ENCODE measurements at places on chromosomes 6 and 20.

DNA sequence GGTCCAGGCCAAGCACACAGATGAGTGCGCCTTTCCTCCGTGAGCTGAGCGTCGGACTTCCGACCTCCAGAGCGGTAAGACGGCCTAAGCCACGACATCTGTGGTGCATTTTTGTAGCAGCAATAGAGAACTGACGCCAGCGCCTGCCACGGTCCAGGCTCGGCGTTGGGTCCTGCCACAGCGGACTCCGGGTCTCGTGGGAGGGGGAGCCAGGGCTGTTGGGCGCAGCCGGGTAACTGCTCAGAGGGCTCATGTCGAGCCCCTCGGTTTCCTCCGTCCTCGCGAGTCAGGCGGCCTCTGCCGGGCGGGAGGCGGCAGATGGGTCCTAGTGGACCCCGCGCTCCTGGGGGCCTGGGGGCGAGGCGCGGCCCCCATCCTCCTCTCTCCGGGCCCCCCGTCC is 216.1 kb downstream of the QKI start:
- DNase-seq: no peak

DNA sequence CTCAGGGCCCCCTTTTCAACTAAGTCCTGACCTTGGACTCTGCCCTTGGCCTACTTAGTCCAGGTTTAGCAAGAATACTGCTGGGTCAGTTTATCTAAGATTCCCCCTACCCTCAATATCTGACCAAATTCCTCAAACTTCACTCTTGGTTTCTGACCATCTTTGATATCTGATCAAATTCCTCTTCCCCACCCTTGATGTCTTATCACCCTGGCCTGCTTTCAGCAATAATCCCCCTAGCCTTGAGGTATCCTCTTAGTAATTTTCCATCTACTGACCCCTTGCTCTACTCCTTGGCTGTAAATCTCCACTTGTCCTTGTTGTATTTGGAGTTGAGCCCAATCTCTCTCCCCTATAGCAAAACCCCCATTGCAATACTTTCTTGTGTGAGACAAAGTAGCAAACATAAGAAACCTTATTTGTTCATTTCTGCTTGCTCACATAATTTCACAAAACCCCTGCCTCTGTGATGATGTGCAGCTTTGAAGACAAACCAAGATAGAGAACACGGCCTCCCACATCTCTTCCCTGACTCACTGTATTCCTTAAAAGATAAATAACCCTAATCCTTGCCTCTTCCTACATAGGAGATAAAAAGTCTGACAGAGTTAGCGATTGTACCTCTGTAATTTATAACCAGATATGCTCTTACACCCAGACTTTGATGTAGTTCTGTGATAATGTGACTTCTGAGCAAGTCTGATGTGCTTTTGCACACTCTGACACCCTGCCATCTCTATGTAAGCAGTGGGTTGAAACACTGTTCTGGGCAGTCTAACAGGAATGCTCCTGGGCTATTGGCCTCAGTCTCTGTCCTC is 13.8 kb upstream of the IYD start:
- no peak for DNase-seq

DNA sequence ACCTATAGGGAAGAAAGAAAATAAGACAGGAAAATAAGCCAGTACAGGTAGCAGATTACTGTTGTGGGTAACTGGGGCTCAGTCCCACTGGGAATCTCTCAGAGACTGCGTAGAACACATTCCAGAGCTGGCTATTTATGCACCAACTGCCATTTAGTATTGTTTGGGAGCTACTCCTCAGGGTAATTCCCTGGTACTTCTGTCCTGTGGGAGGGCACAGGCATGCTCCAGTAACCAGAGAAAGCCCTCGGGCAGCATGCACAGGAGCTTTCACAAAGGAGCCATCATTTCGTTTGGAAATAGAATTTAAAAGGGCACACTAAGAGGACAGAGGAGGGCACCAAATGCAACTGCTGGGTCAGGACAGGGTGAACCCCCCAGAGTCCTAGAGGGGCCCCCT is 148.0 kb upstream of the LRFN2 start:
- peak; percentile 10 for DNase-seq

- no peak for DNase-seq
Observed at GRCh38 chr6:84553527-84553926, 210.9 kb downstream of the TBX18 start.

GRCh38 chr20:46204594-46205186 is 86.6 kb downstream of the CD40 start:
- no peak for DNase-seq

DNA sequence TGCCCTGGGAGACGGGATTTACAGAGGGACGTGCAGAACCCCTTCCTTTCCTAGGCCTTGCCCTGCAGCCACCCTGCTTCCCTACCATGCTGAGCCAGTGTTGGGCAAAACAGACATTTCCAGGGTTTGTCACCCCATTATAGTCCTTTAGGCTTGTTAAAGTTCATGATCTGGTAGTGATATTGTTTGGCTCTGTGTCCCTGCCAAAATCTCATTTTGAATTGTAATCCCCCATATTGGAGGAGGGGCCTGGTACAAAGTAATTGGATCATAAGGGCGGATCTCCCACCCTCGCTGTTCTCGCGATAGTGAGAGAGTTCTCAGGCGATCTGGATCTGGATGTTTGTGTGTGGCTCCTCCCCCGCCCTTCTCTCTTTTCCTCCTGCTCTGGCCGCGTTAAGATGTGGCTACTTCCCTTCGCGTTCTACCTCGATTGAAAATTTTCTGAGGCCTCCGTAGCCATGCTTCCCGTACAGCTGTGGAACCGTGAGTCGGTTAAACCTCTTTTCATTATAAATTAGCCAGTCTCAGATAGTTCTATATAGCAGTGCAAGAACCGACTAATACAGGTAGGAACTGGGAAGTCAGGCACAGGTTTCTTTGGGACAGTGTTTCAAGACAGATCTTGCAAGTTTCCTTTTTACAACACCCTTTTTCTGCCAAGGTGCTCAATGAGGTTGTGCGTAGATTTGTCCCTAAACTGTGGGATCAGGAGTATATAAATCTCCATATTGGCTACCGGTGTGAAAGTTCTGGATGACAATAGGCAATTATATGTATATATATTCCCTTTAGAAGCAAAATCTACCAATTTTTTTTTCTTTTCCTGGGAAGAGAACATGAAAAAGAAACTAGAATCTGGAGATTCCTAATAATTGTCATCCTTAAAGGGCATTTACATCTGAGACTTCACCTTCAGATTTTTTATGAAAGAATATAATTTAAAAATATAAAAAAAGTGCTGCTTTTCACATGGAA is 152.1 kb downstream of the SAMD5 start:
- no peak for DNase-seq

GRCh38 chr6:158938811-158939254 is 61.2 kb downstream of the RSPH3 start:
- no peak for DNase-seq

GRCh38 chr20:14331646-14332045 is 5.8 kb downstream of the FLRT3 start:
- no peak for DNase-seq

GRCh38 chr6:34855463-34855862 is 32.4 kb downstream of the TAF11 start:
- DNase-seq: peak; percentile 36

Data from SK-MEL-5 (cell line).